Epithelial cell of esophagus (primary cell): ENCODE measurements at places on chromosomes 1 and 21.

DNA sequence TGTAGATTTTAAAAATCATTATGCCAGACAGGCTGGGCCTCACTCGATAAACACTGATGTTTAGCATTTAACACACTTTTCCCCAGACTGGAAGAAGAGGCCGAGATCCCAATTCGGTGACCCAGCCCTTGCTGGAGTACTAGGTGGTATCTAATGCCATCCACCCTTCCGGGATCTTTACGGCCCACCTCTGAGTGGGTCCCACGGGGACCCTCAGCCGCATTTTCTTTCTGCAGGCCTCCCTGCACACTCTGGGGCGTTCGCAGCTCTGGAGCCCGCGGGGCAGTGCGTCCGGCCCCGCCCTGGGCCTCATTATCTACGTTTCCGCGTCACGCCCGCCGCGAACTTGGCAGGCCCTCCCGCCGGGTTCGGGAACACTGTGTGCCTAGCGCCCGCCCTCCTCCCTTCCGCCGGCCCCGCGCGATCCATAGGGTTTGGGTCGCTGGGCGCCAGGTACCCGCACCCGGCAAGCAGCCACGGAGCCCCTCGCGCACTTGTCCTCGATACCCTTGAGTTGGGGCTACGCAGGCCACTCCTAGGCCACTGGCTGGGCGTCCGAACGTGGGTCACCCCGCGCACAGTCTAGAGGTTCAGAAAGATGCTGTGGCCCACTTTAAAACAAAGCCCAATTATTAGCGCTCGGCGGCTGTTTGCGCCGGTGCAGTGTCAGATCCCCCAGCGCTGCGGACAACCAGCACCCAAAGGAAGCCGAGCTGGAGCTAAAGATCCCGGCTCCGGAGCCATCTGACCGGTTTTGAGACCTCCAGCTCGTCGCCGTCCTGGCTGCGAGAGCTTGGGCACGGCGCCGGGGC, 950 bp upstream of the EVA1C start:
- peak; percentile 56 for DNase-seq

DNA sequence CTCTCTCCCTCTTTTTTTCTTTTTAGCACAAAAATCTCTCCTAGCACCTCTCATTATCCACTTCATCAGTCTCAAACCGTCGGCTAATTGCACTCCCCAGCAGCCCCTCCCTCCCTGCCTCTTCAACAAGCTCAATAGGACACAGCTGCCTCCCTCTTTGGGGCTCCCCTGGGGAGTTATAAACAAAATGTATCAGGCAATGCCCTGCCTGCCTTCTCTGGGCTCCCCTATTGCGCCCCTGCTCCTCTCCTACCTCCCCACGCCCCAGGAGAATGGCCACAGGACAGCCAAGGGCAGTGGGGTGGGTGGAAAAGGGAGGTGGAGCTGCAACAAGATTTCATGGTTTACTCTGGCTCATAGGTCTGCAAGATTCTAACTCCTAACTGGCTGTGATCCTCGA, 147.1 kb upstream of the GRIK3 start:
- DNase-seq = no peak

DNA sequence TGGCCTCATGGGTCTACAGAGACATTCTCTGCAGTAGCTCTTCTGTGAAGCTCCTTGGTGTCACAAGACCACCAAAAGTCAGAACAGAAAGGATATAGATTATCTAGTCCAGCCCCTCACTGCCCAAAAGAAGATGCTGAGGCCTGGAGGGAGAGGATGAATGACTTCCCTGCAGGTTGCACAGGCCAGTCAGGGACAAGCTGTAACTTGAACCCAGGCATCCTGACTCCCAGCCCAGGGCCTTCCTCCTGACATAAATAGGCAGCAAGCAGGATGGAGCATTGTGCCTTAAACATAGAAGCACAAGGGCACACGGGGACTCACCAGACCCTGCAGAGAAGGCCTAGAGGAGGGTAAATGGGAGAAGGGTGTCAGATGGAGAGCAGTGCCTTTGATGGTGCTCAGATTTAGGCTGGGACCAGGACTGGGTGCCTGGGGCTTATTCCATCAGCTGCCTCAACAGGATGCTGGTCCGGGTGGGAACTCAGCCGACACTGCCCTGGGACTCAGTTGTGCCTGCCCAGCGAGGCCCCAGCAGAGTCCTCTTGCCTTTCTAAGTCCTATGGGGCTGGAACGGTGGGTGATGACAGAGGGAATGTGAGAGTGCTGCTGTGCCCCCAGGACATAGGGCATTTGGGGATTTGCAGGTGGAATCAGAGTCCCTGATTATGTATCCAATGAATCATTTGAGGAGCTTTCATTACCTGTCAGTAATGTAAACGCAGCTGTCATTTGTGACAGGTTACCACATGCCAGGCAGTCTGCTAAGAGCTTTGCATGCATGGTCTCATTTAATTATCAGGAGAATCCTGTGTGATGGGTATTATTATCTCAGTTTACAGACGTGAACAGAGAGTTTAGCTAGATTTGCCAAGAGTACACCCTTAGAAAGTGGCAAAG, 13.2 kb downstream of the S100A7A start:
- peak; percentile 87 for DNase-seq

GRCh38 chr21:45932922-45933502, 48.6 kb upstream of the COL6A1 start:
- DNase-seq = no peak

DNA sequence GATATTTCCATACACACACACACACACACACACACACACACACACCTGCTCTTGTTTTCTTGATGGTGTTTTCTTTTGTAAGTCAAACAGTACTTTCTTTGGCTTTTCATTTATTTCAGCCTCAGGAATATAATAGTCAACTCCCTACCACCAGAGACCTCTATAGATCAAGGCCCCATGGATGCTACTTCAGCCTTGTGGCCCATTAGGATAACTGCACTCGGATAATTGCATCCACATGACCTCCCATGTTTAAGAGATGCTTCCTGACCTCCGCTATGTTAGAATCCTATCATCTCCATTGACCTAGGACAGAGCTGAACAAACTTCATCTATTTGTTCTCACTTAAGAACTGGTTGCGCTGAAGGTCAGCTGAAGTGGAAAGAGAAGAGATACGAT, 1094.0 kb upstream of the B3GALT2 start:
- DNase-seq = no peak

- no peak for DNase-seq
These were observed 35.5 kb downstream of the SPSB1 start for GRCh38 chr1:9328201-9328600.

DNA sequence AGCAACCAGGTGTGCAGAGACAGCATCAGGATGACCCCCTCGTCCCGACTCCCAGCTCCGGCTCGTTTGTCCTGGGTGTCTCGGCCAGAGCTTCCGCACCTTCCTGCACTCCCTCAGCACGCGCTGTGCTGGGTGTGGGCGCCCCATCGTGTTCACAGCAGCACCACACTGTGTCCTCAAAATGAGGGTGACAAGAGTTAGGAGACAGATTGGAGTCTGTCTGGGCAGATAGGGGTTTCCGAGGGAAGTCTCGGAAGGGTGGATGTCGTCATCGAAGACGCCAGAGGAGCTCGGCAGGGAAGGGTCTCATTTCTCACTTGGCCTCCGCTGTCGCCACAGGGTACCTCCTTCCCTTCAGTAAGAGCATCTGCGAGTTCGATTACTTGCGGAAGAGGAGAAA, 4.1 kb downstream of the CCDC27 start:
- DNase-seq = no peak
